ENCODE measurements at places on chromosomes 5 and 9. TPM values are rescaled to one million over a fixed set of nuclear protein-coding genes. Genes with fewer than 3 reads are reported as not detected.

CACFD1 gene
- total RNA-seq = 27.2 TPM

TUSC1 gene
- 10.0 TPM for total RNA-seq

RAB3C gene
- 39.8 TPM for total RNA-seq

SOHLH1 gene
- total RNA-seq = not detected

C9orf153 gene
- 1.3 TPM for total RNA-seq

LRRC8A gene
- 25.7 TPM for total RNA-seq

QRFP gene
- total RNA-seq = not detected
